ENCODE measurements at places on chromosomes 4 and X.

GRCh38 chr4:88752076-88752463 is 54.4 kb upstream of the NAP1L5 start:
- no peak for DNase-seq

DNA sequence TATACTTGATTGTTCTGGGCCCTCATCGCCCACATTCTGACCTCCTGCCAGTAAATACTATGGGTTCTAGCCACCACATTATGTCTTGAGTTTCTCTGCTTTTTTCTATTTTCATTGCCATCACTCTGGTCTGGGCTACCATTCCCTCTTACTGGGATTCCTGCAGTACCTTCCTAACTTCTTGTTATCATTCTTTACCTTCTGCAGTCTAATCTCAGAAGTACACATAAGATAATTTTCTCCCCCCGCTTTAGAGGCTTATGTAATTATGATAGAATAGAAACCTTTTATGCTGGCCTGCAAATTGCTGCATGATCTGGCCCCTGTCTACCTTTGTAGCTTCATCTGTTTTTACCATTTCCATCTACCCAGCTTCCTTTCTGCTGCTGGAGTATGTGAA is 19.2 kb downstream of the STIM2 start:
- no peak for DNase-seq

DNA sequence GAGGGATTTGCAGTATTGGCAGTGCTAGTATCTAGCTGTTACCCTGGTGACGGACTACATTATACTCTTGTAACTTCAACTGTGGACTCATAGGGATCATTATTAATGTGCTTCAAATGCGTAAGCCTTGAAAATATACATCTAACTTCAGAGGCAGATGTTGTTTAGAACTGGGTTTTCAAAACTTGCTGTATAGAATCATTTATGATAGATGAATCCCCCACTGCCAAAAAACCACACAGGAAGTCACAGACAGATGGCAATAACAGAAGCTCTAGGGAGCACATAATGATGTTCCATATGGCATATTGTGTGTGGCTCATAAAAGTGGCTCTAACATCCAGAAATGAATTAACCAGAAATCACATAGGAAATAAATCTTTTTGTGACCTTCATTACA is 62.3 kb upstream of the RELL1 start:
- DNase-seq: no peak

GRCh38 chrX:123361371-123361770 is 177.3 kb downstream of the GRIA3 start:
- no peak for DNase-seq

GRCh38 chr4:40363382-40363920 is 28.3 kb downstream of the CHRNA9 start:
- DNase-seq: no peak

- no peak for DNase-seq
Measured at GRCh38 chr4:38082424-38083385, 122.5 kb downstream of the PTTG2 start.

GRCh38 chr4:10115797-10116568 is 616 bp downstream of the WDR1 start:
- DNase-seq: peak; percentile 65

- no peak for DNase-seq
Measured at GRCh38 chrX:70618467-70618866, 173.8 kb downstream of the DLG3 start.

GRCh38 chr4:176303938-176304337 is 15.8 kb upstream of the SPCS3 start:
- DNase-seq: no peak

- DNase-seq: no peak
Measured at GRCh38 chr4:31651541-31651940, 931.4 kb downstream of the PCDH7 start.

- DNase-seq: peak; percentile 33
Measured at GRCh38 chrX:118974908-118975671, 672 bp downstream of the LONRF3 start.

DNA sequence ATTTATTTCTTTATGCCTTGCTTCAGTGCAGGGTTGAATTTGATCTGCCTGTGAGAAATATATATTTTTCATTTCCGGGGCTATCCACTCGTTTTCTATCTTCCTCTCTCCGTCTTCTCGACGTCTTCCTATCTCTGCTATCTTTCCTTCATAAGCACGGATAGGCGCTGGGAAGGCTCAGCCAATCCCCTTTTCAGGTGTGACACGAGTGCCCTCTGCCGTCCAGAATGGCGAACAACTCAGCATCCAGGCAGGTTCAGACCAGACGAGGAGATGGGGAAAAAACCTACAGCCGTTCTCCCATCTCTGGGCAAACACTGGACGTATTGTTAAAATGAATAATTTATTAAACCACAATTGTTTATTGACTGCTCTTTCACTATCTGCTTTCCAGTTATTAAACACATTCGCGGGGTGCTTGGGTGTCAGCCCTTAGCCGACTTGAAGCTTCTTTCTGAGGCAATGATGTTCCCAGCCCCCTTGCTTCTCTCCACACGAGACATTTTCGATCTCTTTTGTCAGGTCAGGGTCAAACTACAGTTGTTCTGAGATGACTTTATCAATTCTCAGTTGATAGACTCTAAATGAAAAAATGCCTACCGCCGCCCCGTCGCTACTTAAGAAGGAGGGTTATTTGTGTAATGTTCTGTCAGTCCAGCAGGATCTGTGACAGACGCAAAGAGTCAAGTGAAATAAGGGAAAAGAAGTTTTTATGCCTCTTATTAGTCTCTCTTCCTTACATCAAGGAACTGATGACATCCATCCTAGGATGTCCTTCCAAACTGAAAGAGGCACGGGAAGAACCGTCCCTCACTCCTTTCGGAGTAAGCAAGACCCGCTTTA is 96.3 kb upstream of the NOCT start:
- peak; percentile 64 for DNase-seq

GRCh38 chr4:150972592-150972991 is 42.5 kb downstream of the LRBA start:
- DNase-seq: no peak

DNA sequence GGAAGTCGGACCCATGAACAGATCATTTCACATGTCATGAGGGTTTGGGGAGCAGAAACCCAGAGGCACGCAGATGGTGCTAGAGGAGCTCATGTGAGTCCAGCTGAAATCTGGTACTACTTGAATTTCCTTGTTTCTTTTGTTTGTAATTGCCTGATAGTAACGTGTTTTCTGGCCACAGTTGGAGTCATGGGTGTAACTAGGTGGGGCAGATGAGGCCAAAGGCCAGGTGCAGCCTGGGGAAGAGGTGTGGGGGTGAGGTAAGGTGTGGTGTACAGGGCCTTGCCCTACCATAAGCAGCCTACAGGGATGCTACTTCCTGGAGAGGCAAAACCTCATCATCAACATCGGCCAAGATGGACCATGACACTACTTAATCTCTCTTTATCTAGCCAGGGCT is 271.4 kb downstream of the PTTG2 start:
- no peak for DNase-seq

- DNase-seq: no peak
Measured at GRCh38 chr4:168654104-168654847, 157.4 kb downstream of the PALLD start.

GRCh38 chrX:123600181-123600580 is 132.7 kb downstream of the THOC2 start:
- no peak for DNase-seq

DNA sequence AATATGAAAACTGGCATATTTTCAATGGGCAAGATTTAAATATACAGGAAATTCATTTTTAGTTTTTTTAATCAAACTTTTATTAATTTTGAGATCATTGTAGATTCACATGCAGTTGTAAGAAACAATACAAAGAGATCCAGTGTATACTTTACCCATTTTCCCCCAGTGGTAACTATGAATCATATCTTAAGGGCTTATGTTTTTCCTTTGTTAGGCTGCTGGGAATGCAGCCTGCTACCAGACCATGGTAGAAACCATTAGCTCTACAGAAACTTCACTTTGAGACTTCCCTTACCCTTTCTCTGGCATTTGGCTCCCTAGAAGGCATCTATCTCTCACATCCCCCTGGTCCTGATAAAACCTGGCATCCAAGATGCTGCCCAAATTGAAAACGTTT is 147.6 kb upstream of the EOLA2 start:
- DNase-seq: no peak

DNA sequence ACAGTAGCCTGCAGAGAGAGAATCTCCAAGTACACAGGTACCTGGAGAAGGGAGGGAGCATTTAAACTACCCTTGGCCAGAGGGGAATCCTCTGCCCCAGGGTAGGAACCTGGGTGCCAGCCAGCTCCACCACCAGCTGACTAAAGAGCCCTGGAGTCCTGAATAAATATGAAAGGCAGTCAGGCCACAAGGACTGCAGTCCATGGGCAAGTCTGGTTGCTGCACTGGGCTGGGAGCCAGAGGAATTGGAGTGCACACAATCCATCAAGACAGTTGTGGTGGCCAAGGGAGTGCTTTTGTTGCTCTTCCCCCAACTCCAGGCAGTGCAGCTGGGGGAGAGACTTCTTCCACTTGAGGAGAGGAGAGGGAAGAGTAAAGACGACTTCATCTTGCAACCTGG is 172.5 kb downstream of the HNRNPD start:
- no peak for DNase-seq

- DNase-seq: no peak
Measured at GRCh38 chr4:86452422-86452891, 92.6 kb upstream of the MAPK10 start.

DNA sequence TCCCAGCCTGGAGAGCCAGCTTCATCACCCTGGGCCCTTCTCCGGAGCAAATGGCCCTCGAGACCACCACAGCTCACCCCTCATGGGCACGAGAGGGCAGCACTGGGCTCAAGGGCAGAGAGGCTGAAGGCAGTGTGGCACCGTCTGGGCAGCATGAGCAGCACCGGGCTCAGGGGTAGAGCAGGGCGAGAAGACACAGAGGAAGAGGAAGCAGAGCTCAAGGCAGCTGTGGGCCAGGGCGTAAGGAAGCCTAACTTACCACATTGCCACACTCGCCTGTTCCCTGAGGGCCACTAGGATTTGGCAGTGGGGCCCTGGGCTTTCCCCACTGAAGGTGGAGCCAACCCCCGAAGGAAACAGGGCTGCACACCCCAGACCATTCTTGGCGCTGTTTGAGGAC is 15.5 kb downstream of the ZNF185 start:
- no peak for DNase-seq

DNA sequence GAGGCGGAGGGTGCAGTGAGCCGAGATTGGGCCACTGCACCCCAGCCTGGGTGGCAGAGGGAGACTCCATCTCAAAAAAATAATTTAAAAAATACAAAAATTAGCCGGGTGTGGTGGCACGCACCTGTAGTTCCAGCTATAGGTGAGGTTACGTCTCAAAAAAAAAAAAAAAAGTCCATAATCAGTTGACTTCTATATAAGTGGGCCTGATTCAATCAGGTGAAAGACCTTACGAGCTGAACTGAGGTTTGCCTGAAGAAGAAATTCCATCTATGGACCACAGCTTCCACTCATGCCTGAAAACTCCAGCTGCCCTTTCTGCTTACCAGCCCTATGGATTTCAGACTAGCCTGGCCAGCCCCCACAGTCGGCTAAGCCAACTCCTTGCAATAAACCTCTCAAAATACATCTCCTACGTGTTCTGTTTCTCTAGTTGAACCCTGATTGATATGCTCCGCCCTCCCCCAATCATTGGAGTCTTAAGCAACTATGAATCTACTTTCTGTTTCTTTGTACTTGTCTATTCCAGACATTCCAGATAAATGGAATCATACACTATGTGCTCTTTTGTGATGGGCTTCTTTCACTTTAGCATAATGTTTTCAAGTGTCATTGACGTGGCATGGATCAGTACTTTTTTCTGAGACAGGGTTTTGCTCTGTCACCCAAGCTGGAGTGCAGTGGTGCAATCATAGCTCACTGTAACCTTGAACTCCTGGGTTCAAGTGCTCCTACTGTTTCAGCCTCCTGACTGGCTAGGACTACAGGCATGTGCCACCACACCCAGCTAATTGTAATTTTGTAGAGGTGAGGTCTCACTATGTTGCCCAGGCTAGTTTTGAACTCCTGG is 36.6 kb downstream of the SAT1 start:
- no peak for DNase-seq

GRCh38 chr4:187478292-187479140 is 517.1 kb upstream of the ZFP42 start:
- DNase-seq: no peak

- no peak for DNase-seq
Measured at GRCh38 chr4:55355555-55355954, 9.5 kb downstream of the SRD5A3 start.

DNA sequence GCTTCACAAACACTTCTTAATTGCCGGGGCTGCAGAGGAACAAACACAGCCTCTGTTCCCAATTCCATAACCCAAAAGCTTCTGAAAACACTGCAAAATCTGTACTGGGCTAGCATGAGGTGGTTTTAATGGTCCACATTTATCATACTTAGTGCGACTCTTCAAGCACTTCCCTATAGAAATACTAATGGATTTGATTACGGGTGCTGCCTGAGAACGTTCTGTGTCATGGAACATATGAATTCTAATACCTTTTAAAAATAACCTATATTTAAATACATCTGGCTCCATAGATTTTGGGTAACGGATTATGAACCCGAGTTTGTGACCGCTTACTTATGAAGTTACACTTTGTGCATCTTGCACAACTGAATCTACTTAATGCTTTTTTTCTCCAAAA is 35.4 kb upstream of the STS start:
- DNase-seq: no peak

- no peak for DNase-seq
Measured at GRCh38 chr4:5204781-5205180, 153.5 kb downstream of the STK32B start.

- DNase-seq: no peak
Measured at GRCh38 chrX:132676561-132677186, 187.8 kb upstream of the MBNL3 start.

DNA sequence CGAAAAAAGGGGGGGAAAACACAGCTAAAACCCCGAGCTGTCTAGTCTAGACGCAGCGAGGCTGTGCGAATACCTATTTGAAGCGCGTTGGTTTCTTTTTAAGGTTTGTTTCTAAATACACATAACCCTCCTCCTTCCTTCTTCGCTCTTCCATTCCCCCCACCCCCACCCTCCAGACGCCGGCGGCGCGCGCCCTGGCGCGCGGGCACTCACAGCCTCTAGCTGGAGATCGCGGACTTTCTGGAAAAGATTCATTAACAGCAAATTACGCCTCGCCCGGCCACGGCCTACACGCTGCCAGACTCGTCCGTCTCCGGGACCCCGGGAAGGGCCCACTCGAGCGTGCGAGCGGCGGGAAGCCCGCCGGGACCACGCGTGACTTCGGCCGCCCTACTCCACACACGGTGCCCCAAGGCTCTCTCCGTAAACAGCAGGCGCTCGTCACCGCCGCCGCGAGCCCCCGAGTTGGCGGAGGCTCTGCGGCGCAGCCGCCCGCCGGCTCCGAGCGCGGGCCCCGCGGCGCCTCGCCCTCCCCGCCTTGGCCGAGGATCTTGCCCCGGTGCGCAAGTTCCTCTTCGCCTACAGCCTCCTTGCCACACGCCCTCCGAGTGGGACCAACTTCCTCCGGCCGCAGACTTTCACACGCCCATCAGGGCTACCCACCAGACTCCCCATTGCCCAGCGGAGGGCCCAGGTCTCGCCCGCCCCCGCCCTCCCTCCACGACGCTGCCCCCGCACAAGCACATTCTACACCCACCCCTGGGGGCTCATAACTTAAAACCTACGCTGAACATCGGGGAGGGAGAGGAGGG is 2.0 kb downstream of the BCOR start:
- no peak for DNase-seq

DNA sequence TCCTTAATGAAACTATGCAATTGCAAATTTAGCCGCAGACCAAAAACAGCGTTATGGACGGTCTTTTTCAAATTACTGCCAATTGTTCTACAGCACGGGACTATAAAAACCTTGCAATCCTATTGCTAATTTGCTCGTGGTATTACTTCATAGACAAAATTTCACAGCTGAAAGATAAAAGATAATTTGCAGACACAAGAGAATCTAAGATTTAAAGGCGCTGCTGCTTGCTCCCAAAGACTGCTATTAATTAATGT is 1.4 kb upstream of the CAMK2D start:
- DNase-seq: no peak

GRCh38 chr4:108148316-108148715 is 20.4 kb downstream of the LEF1 start:
- no peak for DNase-seq
